ENCODE measurements at places on chromosomes 6 and 20. TPM values are rescaled to one million over a fixed set of nuclear protein-coding genes. Genes with fewer than 3 reads are reported as not detected.

Gene CAGE1
- 0.06 TPM for total RNA-seq

Gene SNX21
- total RNA-seq, result 23.2 TPM

Gene PPP1R14C
- 94.9 TPM for total RNA-seq

Gene NAPB
- 7.2 TPM for total RNA-seq

Gene MUCL3
- total RNA-seq, result not detected

Gene ZBTB12
- 4.6 TPM for total RNA-seq

Gene BPIFB4
- not detected for total RNA-seq

Gene OPRL1
- total RNA-seq, result 0.71 TPM

Gene ULBP2
- total RNA-seq, result 1.1 TPM

Gene HEY2
- 2.5 TPM for total RNA-seq

Gene MRPS18B
- 71.1 TPM for total RNA-seq

Gene PSORS1C2
- not detected for total RNA-seq

Gene HTR1B
- total RNA-seq, result not detected

Gene GABRR2
- total RNA-seq, result 0.53 TPM

Gene VSTM2L
- total RNA-seq, result 158 TPM
